ENCODE measurements at places on chromosomes 5 and 9. TPM values are rescaled to one million over a fixed set of nuclear protein-coding genes. Genes with fewer than 3 reads are reported as not detected.

GRCh38 chr9:107024193-107024592, 161.2 kb downstream of the ZNF462 start:
- H3K4me1 ChIP-seq: no peaks in the 10 kb centered on the region
- no peak overlapping the region for H3K4me3 ChIP-seq
- H3K36me3 ChIP-seq: no peaks in the 10 kb centered on the region
- H3K27ac ChIP-seq: no peak overlapping the region

GRCh38 chr9:109107402-109108240, 12.1 kb downstream of the TMEM245 start:
- no peak for DNase-seq
- peaks cover 36% of the 10 kb centered on the region for H3K4me1 ChIP-seq
- no peak overlapping the region for H3K4me3 ChIP-seq
- peaks cover 26% of the 10 kb centered on the region for H3K36me3 ChIP-seq
- H3K27ac ChIP-seq: no peak overlapping the region

The LCN2 gene
- not detected for total RNA-seq

DNA sequence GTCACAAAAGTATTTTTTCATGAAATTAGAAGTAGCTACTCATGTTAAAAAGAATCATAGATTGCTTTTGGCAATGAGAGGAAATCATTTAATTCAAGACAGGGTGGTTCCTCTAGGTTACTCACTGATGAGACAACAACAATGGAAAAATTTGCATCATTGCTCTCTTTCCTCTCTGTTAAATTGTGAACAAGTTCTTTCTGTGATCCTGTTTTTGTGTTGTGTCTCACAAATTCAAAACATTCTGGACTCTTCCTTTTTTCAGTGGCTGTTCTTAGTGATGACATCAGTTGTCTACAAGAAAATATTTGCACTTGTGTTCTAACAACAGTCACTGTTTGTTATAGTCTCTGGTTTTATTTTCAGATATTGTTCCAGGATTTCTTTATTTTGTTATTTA, 95.3 kb downstream of the XRCC4 start:
- no peak overlapping the region for H3K4me3 ChIP-seq
- H3K4me1 ChIP-seq: peaks cover 5% of the 10 kb centered on the region
- H3K27ac ChIP-seq: no peak overlapping the region
- H3K27me3 ChIP-seq: no peaks in the 10 kb centered on the region

The GABRA1 gene
- not detected for total RNA-seq

GRCh38 chr5:72141440-72142355, 34.4 kb downstream of the MAP1B start:
- H3K27me3 ChIP-seq: no peaks in the 10 kb centered on the region
- no peak overlapping the region for H3K27ac ChIP-seq
- H3K36me3 ChIP-seq: no peaks in the 10 kb centered on the region
- no peak overlapping the region for H3K4me3 ChIP-seq

DNA sequence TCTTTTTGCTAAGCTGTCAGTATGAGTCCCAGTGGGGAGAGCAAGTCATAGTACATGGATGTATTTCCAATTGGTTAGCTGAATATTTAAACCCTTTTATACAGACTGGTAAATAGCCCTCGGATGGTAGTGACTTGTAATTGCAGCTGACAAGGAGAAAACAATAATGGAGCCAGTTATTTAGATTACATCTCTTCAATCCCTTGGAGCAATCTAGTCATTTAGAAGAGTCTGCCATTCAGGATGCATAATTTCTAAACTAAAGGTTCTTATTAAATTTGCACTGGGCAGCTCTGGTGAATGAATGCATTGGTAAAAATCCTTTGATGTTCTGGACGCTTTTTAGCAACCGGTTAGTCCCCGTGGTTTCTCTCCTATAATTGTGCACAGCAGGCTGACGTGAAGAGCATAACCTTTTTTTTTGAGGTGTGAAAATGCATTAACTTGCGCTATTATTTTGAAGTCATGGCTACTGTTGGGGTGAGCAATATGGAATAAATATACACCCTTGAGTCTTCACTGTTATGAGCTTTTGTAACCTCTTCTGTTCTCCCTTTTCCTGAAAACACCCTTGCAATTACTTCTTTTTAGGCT, 158.6 kb upstream of the CD180 start:
- no peak overlapping the region for H3K4me3 ChIP-seq
- DNase-seq: no peak
- no peak overlapping the region for H3K27ac ChIP-seq
- no peaks in the 10 kb centered on the region for H3K27me3 ChIP-seq
- no peaks in the 10 kb centered on the region for H3K36me3 ChIP-seq

DNA sequence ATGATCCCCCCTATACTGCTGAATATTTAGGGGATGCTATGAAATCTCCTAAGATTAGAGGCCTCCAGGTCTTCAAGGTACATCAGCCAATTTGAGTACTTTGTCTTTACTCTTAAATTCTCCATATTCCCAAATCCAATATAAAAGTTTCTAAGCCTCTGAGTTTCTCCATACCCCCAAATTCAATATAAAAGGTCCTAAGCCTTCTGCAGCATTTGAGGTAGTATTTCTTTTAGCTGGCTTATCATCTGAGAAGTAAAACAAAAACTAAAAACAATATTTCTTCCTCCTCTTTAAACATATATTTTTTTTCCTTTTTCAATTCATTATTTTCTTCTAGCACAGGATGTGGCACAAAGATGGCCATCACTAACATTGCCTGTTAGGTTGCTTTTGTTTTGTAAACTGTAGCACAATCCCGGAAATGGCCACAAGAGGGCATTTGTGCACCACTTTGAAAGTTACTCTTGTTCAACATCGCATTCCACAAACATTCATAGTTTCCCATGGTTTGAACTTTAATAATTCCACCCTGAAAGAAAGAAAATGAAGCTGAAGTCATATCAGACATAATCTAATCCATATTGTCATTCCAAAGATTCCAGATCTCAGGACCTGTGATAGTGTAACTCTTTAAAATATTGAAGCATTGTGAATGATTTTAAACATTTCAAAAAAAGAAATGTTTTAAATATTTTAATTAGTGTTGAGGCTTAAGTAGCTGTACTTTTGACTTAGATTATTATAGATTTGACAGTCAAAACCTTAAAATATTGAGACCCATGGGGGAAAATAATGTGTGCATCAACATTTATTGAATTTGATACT, 21.0 kb upstream of the SCGB3A2 start:
- no peak overlapping the region for H3K4me3 ChIP-seq
- H3K36me3 ChIP-seq: peaks cover 1% of the 10 kb centered on the region
- no peaks in the 10 kb centered on the region for H3K27me3 ChIP-seq
- peaks cover 18% of the 10 kb centered on the region for H3K4me1 ChIP-seq

- no peak for DNase-seq
- H3K27me3 ChIP-seq: no peaks in the 10 kb centered on the region
- peaks cover 20% of the 10 kb centered on the region for H3K4me1 ChIP-seq
These were observed 5.8 kb upstream of the KLHL3 start for GRCh38 chr5:137741718-137742117.

- no peaks in the 10 kb centered on the region for H3K27me3 ChIP-seq
- DNase-seq: no peak
- no peaks in the 10 kb centered on the region for H3K36me3 ChIP-seq
- H3K4me1 ChIP-seq: peaks cover 2% of the 10 kb centered on the region
- H3K4me3 ChIP-seq: no peak overlapping the region
- no peak overlapping the region for H3K27ac ChIP-seq
These were observed 82.0 kb upstream of the PRLR start for GRCh38 chr5:35312267-35312666.

GRCh38 chr5:65801352-65801783, 79.4 kb downstream of the NLN start:
- H3K27ac ChIP-seq: no peak overlapping the region
- no peaks in the 10 kb centered on the region for H3K4me1 ChIP-seq
- no peaks in the 10 kb centered on the region for H3K27me3 ChIP-seq
- no peak for DNase-seq
- no peak overlapping the region for H3K4me3 ChIP-seq
- peaks cover 27% of the 10 kb centered on the region for H3K36me3 ChIP-seq

The CENPH gene
- 22.2 TPM for total RNA-seq

DNA sequence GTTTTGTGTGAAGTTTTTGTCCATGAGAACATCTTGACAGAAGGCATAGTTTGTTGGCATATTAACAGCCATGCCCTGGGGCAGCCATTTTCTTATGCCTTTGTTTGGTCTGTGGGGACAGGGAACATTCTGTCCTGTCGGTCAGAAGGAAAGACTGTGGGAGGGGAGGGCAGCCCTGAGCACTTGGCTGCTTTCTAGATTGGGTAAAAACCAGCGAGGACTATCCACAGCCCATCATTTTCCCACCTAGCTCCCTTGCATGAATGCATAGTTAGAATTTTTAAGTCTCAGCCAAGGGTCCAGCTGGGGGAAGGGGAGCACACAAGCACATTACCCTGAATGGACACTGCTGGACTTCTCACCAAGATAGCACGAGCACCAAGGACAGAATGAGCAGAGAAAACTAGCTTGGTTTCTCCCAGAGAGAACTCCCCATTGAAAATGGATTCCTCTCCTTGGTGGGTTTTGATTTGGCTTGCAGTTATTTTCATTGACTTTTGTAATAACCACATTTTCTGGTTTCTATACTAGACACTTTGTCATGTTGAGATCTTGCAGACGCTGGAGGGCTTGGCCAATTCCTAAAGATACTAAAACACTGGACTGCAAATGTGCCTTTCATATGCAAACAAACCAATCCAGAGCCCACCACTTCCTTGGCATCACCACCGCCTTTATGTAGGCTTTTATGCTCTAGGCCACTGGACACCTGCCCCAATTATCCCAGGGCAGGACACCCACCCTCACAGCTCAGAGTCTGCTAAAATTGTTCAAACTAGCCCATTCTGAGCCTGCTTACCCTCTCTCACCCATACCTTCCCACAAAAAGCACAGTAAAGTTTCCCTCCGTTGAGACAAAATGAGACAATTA, 129.9 kb downstream of the BOD1 start:
- H3K27ac ChIP-seq: no peak overlapping the region
- H3K27me3 ChIP-seq: peaks cover 13% of the 10 kb centered on the region
- DNase-seq: no peak

- peaks cover 12% of the 10 kb centered on the region for H3K4me1 ChIP-seq
- no peaks in the 10 kb centered on the region for H3K36me3 ChIP-seq
- H3K27me3 ChIP-seq: peaks cover 23% of the 10 kb centered on the region
- no peak for DNase-seq
- no peak overlapping the region for H3K4me3 ChIP-seq
- no peak overlapping the region for H3K27ac ChIP-seq
These were observed 93.2 kb downstream of the MRPL36 start for GRCh38 chr5:1706428-1706827.

The BARHL1 gene
- total RNA-seq: not detected

GRCh38 chr5:177474846-177475562, 1.6 kb upstream of the DBN1 start:
- H3K27me3 ChIP-seq: peaks cover 5% of the 10 kb centered on the region
- H3K36me3 ChIP-seq: peaks cover 3% of the 10 kb centered on the region
- peak overlapping the region; percentile 79 for H3K4me3 ChIP-seq
- peaks cover 22% of the 10 kb centered on the region for H3K4me1 ChIP-seq
- no peak for DNase-seq

DNA sequence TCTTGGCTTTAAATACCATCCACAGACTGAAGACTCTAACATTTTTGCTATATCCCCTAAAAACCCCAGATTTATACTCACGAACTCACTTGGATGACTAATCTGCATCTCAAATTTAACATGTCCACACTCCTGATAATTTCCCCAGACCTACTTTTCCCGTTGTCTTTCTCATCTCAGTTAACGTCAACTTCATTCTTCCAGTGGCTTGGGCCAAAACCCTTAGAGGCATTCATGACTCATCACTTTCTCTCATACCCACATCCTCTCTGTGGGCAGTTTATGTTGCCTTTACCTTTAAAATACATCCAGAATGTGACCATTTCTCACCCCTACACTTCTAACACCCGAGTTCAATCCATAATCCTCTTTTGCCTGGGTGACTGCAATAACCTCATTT, 96.7 kb downstream of the EDIL3 start:
- H3K27me3 ChIP-seq: no peaks in the 10 kb centered on the region
- no peak for DNase-seq
- no peak overlapping the region for H3K27ac ChIP-seq
- peaks cover 2% of the 10 kb centered on the region for H3K4me1 ChIP-seq
- no peak overlapping the region for H3K4me3 ChIP-seq

The ABO gene
- 10.3 TPM for total RNA-seq

The CSF2 gene
- total RNA-seq: not detected

DNA sequence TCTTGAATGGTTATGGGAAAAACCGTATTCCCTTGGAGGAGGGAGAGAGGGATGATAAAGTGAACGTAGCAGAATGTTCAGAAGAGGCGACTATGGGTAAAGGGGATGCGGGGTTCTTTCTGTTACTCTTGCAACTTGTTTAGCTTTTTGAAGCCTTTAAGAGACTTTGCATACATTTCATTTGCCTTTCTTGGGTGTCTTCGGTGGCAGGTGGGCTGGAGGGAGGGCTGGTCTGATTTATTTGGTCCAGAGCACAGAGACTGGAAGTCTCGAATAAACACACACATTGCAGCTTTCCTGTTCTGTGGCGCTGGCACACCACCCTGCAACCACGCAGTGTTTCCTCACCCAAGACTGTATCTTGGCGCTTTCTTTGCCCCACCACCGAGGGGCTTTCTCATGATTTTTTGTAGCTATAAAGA, 23.2 kb downstream of the TTF1 start:
- no peak overlapping the region for H3K4me3 ChIP-seq
- no peaks in the 10 kb centered on the region for H3K4me1 ChIP-seq

The TERT gene
- total RNA-seq: 4.3 TPM

The PCDHA1 gene
- total RNA-seq: not detected

- H3K4me3 ChIP-seq: no peak overlapping the region
- no peak overlapping the region for H3K27ac ChIP-seq
- H3K36me3 ChIP-seq: no peaks in the 10 kb centered on the region
- no peaks in the 10 kb centered on the region for H3K27me3 ChIP-seq
- H3K4me1 ChIP-seq: no peaks in the 10 kb centered on the region
These were observed 60.3 kb downstream of the TENT4A start for GRCh38 chr5:6773342-6774035.

The G3BP1 gene
- 226 TPM for total RNA-seq

GRCh38 chr9:12968093-12968492, 193.3 kb downstream of the LURAP1L start:
- no peaks in the 10 kb centered on the region for H3K27me3 ChIP-seq
- no peaks in the 10 kb centered on the region for H3K36me3 ChIP-seq
- DNase-seq: no peak
- H3K27ac ChIP-seq: no peak overlapping the region

GRCh38 chr9:77215874-77216273, 38.5 kb downstream of the VPS13A start:
- H3K4me1 ChIP-seq: peaks cover 11% of the 10 kb centered on the region
- no peaks in the 10 kb centered on the region for H3K27me3 ChIP-seq
- no peak overlapping the region for H3K4me3 ChIP-seq
- H3K36me3 ChIP-seq: peaks cover 18% of the 10 kb centered on the region
- H3K27ac ChIP-seq: no peak overlapping the region

- H3K36me3 ChIP-seq: peaks cover 16% of the 10 kb centered on the region
- no peak for DNase-seq
- H3K27ac ChIP-seq: peak overlapping the region; percentile 83
- H3K4me1 ChIP-seq: peaks cover 4% of the 10 kb centered on the region
- H3K4me3 ChIP-seq: no peak overlapping the region
- H3K27me3 ChIP-seq: no peaks in the 10 kb centered on the region
These were observed 8.1 kb upstream of the PRR7 start for GRCh38 chr5:177438468-177438867.

The ANKRD18B gene
- 2.9 TPM for total RNA-seq
